NCI-H774 (cell line): ENCODE measurements at places on chromosomes 1 and 21.

GRCh38 chr1:203304391-203304918 lies 864 bp upstream of the BTG2 start:
- DNase-seq, result no peak

GRCh38 chr1:66628926-66629325 lies 95.0 kb downstream of the SGIP1 start:
- DNase-seq, result no peak

GRCh38 chr1:205077158-205077933 lies 6.9 kb downstream of the TMEM81 start:
- DNase-seq, result no peak

- DNase-seq, result no peak
Observed at GRCh38 chr1:212754193-212754592, 37.4 kb downstream of the NSL1 start.

DNA sequence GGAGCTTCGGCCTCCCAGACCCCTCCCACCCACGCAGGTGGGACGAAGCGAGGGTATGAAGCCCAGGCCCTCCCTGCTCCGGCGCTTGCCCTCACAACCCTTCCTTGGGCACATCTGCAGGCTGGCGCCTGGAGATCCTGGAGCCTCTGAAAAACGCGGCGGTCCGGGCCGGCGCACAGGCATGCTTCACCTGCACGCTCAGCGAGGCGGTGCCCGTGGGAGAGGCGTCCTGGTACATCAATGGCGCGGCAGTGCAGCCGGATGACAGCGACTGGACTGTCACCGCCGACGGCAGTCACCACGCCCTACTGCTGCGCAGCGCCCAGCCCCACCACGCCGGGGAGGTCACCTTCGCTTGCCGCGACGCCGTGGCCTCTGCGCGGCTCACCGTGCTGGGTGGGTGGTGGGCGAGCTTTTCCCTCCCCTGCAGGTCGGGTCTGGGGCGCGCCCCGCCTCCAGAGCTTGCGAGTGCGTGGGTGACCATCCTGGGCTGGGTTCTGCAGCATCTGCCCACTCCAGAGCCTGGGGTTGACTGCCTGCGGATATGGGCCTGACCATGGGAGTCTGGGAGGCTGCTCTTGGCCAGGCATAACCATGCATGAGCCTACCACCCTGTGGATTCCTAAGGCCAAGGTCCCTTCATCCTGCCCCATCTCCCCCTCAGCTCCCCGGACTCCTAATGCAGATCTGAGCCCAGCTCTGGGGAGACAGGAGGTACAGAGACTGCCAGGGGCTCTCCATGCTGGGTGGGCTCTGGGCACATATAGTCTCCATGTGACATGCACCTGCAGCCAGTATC lies 89.8 kb downstream of the TRIM11 start:
- no peak for DNase-seq

GRCh38 chr1:206612129-206612876 lies at the start of gene EIF2D:
TSS of gene EIF2D (minus strand) at chr1:206612465. CDS start at chr1:206612342, 123 bp downstream.
- DNase-seq, result peak; percentile 92

- DNase-seq, result peak; percentile 31
Observed at GRCh38 chr1:231028682-231029081, 11.4 kb downstream of the FAM89A start.
